ENCODE measurements at places on chromosomes 2 and 18.

DNA sequence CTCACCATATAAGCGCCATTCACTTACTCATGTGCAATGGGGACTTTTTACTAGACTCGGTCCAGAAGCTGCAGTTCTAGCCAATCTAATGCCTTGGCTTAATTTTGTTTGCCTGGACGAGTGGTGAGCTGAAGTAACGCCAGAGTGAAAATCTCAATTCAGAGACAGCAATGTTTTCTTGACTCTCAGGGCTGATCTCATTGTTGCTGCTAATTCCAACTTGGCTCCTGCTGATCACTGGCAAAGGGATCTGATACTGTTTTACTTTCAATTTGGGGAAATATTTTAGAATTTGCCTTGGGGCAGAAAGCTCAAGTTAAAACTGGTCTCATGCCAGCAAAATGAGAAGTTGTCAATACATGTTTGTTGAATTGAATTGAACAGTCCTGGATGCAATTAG lies 906.6 kb upstream of the CDH2 start:
- DNase-seq, result peak; percentile 28

- peak; percentile 63 for DNase-seq
Observed at GRCh38 chr2:172693037-172693436, 42.6 kb upstream of the RAPGEF4 start.

DNA sequence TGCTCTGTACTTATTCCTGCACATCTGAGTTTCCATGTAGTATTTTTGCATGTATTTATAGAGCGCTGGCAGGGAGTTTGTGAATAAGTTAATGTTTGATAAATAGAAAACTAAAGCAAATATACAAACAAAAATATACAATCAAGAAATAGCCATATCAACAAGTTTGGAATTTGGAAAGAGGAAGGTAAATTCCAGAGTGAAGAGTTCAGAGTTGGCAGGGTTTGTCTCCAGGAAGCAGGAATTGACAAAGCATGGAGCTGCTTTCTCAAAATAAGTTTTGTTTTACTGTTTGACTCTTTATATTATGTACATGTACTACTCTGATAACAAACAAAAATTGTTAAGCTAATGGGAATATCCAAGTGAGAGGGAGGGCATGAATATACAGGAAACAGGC lies 80.3 kb downstream of the SPOPL start:
- DNase-seq, result no peak

- DNase-seq, result no peak
Observed at GRCh38 chr2:83994633-83995179, 464.4 kb downstream of the SUCLG1 start.

DNA sequence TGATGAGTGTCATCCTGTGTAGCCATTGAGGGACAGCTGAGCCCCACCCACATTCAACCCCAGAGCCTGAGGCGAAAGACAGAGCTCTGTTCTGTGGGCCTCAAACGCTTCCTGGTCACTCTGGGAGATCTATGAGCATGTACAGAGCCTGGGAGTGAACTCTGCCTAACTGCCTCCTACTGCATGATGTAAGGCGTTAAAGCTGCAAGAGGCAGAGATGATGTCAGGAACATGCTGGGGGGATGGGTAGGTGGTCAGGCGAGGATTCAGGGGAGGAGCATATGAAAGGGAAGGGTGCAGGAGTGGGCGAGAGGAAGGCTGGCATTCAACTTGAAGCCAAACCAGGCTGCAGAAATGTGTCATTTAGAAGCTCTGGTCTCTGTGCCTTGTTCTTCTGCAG lies 181.0 kb downstream of the TFCP2L1 start:
- DNase-seq, result no peak

GRCh38 chr2:104944495-104944894 lies 90.6 kb downstream of the POU3F3 start:
- no peak for DNase-seq

GRCh38 chr2:68158134-68158447 lies 403 bp downstream of the PNO1 start:
- no peak for DNase-seq

DNA sequence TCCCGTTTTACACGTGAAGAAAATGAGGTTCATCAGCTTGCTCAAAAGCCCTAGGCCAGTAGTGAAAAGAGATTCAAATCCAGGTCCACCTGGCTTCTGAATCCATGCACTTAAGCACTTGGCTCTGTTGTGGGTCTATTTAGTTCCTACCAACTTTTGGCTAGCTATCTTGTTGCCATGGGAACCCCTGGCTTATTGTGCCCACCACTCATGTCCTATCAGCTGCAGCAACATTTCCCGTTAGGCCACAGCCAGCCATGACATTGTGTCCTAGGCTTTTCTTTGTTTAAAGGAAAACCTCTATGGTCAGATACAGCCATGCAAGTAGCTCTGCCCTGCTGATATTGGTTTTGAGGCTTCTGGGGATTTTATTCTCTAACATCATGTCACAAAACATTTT lies 49.8 kb downstream of the PLEK start:
- DNase-seq, result no peak

DNA sequence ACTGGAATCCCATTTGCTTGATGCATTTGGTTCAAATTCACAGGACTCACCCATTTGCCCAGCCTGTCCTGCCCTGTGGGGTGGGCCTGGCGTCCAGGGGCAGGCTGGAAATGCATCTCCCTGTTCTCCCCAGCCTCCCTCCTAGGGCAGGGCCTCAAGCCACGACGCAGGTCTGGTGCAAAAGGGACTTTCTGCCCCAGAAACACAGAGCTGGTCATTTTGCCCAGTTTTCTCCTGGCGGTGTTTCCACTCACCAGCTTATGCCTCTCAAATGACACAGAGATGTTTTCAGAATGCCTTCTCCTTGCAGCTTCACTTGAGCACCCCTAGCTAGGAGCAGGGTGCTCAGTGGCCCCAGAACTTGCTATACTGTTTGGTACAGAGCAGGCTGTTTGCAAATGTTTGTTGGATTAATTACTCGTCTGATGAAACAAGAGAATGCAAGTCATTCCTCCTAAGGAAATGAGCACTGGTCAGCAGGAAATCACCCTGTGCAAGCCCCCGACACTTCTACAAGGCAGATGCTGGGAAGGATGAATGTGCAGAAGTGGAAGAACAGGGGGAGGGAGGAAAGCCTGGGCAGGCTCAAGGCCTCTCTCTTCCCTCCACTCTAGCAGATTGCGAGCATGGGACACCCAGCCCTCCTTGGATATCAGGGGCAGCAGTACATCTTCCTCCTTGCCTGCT lies 164.3 kb upstream of the APCDD1 start:
- no peak for DNase-seq

Data from femur (tissue), 1 donor.